Peyer's patch (tissue), 4 donors: ENCODE measurements at places on chromosomes 7 and 10. TPM values are rescaled to one million over a fixed set of nuclear protein-coding genes. Genes with fewer than 3 reads are reported as not detected.
A peak's percentile ranks its signal among the peaks of the same experiment; 100 is the strongest.

DNA sequence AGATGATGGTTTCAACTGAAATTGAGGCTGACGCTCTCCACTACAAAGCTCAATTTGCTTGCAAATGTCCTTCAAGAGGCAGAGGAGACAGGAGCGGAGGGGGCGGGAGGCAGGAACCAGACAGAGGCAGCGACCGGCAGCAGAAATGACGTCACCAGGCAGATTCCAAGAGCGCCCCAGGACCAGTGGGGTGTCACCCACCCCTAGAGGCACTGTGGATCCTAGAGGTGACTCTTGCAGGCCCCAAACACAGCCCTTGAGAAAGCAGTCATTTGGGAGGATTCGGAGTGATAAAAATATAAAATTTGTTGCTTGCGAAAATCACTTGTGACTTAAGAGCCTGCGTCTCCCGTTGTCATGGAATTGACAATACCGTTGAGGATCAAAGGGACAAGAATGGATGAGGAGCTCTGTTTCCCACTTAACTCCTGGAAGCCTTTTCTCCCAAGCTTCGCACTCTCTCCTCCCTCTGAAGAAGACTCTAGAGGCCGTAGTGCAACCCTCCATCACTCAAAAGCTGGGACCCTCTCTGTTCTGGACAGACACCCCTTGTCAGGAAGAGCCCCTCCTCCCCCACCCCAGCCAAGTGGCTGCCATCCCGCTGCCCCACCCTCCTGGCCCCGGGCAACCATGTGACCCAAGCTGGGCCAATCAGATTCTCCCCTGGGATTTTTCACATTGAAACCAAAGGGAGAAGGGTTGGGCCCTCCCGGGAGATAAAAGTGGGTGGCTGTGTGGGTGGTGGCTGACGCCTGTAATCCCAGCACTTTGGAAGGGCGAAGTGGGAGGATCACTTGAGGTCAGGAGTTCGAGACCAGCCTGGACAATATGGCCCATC, 16.3 kb upstream of the SLC29A4 start:
- no peaks in the 10 kb centered on the region for H3K36me3 ChIP-seq
- H3K27me3 ChIP-seq, result no peaks in the 10 kb centered on the region
- H3K4me3 ChIP-seq, result no peak overlapping the region
- H3K27ac ChIP-seq, result no peak overlapping the region

DNA sequence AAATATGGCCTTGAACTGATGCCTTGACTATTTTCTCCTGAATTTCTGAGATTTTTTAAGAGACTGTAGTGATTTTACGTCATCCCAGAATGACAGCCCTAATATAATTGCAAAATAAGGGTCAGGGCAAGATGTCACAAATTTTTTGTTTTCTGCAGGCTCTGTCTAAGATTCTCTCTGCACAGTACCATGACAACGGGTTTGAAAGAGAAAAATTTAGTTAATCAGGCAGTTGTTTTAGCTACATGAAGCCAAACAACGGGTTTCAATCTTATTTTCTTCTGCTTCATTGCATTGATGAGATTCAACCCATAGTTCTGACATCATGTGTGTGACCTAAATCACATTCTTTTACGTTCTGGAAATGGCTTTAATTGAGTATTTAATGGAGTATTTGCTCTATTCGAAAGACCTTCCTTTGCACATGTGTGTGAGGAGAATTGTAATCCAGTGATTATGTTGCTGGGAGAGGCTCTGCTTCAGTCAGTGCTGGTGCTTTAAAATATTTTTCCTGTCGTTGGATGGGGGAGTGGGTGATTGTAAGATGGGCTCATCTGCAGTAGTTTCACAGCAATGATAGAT, 118.0 kb upstream of the RHOBTB1 start:
- H3K27ac ChIP-seq, result no peak overlapping the region
- DNase-seq, result no peak
- H3K4me1 ChIP-seq, result no peaks in the 10 kb centered on the region
- H3K4me3 ChIP-seq, result no peak overlapping the region

- H3K27ac ChIP-seq, result no peak overlapping the region
- no peak for DNase-seq
- H3K4me3 ChIP-seq, result no peak overlapping the region
- H3K4me1 ChIP-seq, result no peaks in the 10 kb centered on the region
Measured at GRCh38 chr10:87058171-87058570, 36.5 kb downstream of the GLUD1 start.

- no peak overlapping the region for H3K4me3 ChIP-seq
- H3K4me1 ChIP-seq, result no peaks in the 10 kb centered on the region
- H3K27me3 ChIP-seq, result no peaks in the 10 kb centered on the region
Measured at GRCh38 chr10:65040796-65041195, 1519.6 kb downstream of the REEP3 start.

GRCh38 chr10:50347394-50347802, 96.1 kb upstream of the ASAH2 start:
- H3K27me3 ChIP-seq, result no peaks in the 10 kb centered on the region
- H3K36me3 ChIP-seq, result no peaks in the 10 kb centered on the region
- no peak for DNase-seq
- no peaks in the 10 kb centered on the region for H3K4me1 ChIP-seq
- H3K4me3 ChIP-seq, result no peak overlapping the region

- DNase-seq, result peak; percentile 49
- no peak overlapping the region for H3K27ac ChIP-seq
- no peak overlapping the region for H3K4me3 ChIP-seq
Measured at GRCh38 chr7:148242294-148242821, 348.2 kb upstream of the C7orf33 start.

- H3K36me3 ChIP-seq, result no peaks in the 10 kb centered on the region
- no peak overlapping the region for H3K27ac ChIP-seq
- DNase-seq, result no peak
- no peaks in the 10 kb centered on the region for H3K27me3 ChIP-seq
- no peak overlapping the region for H3K4me3 ChIP-seq
Measured at GRCh38 chr10:119762035-119762434, 36.2 kb downstream of the INPP5F start.

GRCh38 chr7:71615017-71615416, 483.1 kb downstream of the GALNT17 start:
- no peak for DNase-seq
- H3K4me3 ChIP-seq, result no peak overlapping the region
- H3K27ac ChIP-seq, result no peak overlapping the region
- no peaks in the 10 kb centered on the region for H3K4me1 ChIP-seq

GRCh38 chr7:11775401-11775800, 56.6 kb downstream of the THSD7A start:
- no peak overlapping the region for H3K27ac ChIP-seq
- no peak overlapping the region for H3K4me3 ChIP-seq
- H3K27me3 ChIP-seq, result no peaks in the 10 kb centered on the region
- no peaks in the 10 kb centered on the region for H3K4me1 ChIP-seq
- DNase-seq, result no peak
- no peaks in the 10 kb centered on the region for H3K36me3 ChIP-seq

DNA sequence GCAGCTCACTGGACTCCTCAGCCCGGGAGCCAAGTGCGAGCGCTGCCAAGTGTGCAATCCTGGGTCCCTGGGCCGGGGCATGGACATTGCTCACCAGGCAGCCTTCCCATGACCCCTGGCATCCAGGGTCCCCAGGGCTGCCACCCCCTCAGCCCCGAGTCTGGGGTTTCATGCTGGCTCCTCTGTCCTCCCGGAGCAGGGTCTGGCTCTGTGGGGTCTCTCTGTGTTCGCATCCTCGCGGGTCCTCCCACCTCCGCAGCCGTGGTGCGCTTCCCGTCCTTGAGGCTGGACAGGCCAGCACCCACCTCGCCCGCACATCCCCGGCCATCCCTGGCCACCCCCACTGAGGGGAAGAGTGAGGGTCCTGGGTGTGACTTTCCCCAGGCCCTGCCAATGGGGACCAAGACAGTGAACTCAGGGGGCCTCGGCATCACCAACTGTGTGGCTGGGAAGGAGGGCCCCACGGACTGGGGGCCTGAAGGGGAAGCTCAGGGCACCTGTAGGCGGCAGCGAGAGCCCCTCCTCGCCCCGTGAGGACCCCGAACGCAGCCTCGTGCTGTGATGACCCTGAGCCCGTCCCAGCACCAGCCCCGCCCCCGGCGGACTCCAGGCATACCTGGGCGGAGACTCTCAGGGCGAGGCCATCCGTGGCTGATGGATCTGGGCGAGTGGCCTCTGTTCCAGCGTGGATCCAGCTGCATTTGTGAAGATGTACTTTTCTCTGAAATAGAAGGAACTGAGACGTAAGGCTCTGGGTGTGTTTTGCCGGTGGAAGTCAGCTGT, 50.3 kb upstream of the CFAP46 start:
- H3K4me3 ChIP-seq, result no peak overlapping the region
- H3K4me1 ChIP-seq, result no peaks in the 10 kb centered on the region
- H3K36me3 ChIP-seq, result no peaks in the 10 kb centered on the region
- no peak overlapping the region for H3K27ac ChIP-seq

GRCh38 chr7:128152721-128153120, 88.4 kb upstream of the LEP start:
- H3K36me3 ChIP-seq, result no peaks in the 10 kb centered on the region
- no peak overlapping the region for H3K4me3 ChIP-seq
- no peaks in the 10 kb centered on the region for H3K4me1 ChIP-seq

DNA sequence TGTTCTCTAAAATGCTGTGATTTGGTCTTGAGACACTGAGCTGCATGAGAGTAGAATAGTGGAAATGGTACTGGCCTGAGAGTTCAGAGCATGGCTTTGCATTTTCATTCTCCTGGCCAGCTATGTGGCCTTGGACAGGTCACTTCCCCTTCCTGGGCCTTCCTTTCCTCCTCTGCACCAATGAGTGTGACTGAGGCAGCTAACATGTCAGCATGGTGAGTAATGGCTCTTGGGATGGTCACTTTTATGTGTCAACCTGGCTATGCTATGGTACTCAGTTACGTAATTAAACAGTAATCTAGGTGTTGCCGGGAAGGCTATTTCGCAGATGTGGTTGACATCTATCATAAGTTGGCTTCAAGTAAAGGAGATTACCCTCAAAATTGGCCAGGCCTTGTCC, 109.3 kb downstream of the RTKN2 start:
- DNase-seq, result no peak
- no peaks in the 10 kb centered on the region for H3K4me1 ChIP-seq

DNA sequence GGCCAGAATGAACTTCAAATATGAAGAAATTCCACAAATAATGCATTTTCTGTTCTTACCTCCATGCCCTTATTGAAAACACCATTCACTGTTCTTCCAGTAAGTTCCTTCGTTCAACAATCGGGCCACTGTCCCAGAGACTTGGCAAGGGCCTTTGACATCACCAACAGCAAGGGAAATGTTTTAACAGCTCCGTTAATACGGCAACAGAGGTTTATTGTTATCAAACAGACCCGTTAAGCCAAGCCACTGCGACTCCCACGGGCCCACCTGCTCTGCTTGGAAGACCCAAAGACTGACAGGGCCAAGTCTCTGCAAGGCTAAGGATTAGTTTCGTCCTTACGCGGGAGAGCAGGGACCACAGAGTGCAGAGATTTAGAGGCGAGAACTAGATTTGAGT, 43.4 kb upstream of the LYZL1 start:
- H3K27ac ChIP-seq, result no peak overlapping the region
- H3K4me1 ChIP-seq, result no peaks in the 10 kb centered on the region
- DNase-seq, result no peak
- no peak overlapping the region for H3K4me3 ChIP-seq

DNA sequence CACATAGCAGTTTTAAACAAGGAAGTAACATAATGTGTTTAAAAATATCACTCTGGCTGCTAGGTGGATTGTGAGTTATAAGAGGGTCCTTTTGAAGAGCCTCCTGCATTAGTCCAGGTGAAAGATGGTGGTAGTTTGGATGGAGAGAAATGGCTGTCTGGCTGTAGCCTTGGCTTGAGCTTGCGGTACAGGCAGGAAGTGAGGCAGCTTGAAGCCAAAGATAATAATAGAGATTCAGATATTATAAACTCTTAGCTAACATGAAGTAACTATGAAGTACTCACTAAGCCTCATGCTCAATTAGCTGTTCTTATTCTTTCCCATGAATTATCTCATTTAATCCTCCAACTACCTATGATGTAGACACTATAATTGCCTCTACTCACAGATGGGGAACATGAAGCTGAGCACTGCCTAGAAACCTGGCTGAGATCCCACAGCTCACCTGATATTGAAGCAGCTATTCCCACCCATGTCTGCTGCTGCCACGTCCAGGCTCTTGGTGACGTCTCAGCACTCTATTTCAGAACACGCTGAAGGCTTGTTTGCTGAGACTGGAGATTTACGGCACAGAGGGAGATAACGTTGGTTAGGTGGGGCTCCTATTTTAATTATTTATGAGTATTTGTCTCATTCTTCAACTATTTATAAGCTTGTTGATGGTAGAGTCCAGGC, 10.4 kb downstream of the C10orf120 start:
- H3K4me1 ChIP-seq, result peaks cover 5% of the 10 kb centered on the region
- no peak overlapping the region for H3K27ac ChIP-seq
- no peaks in the 10 kb centered on the region for H3K36me3 ChIP-seq
- H3K4me3 ChIP-seq, result no peak overlapping the region

DNA sequence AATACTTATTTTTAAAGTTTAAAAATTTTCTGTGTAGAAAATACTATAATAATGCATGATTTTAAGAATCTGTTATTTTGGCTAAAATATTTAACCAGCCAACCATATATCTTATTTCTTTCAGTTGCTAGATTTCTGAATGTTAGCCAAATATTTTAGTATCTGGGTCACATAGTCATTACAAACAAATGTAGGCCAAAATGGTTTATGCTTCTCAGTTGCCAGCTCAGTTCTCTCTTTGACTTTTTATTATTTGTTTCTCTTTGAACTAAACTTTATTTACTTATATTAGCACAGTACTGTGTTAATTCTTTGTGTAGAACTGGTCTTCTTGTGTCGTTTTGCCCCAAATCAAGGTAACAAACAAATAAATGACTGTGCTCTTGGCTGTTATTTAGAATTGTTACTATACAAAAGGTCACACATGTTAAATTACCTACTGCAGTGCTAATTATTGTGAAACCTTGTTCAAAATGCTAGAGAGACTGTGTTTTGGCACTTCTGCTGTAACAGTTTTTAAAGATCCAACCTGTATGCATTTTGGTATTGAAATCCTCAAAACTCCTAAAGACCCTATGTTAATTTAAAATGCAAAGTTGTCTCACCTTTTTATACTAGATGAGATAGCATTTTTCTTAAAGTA, 39.8 kb downstream of the ZEB1 start:
- no peaks in the 10 kb centered on the region for H3K36me3 ChIP-seq
- no peaks in the 10 kb centered on the region for H3K4me1 ChIP-seq
- no peak for DNase-seq
- H3K4me3 ChIP-seq, result no peak overlapping the region

- peaks cover 37% of the 10 kb centered on the region for H3K36me3 ChIP-seq
- H3K27ac ChIP-seq, result peak overlapping the region; percentile 83
- no peaks in the 10 kb centered on the region for H3K27me3 ChIP-seq
- peak overlapping the region; percentile 100 for H3K4me3 ChIP-seq
- no peak for DNase-seq
Measured at GRCh38 chr10:73872190-73872710, 2.1 kb downstream of the CAMK2G start.

The TMEM270 gene
- total RNA-seq, result not detected

The OR2A7 gene
- 10.9 TPM for total RNA-seq

The ZC3HAV1L gene
- 10.9 TPM for total RNA-seq

The GPR15LG gene
- total RNA-seq, result 35.4 TPM

The FGFR2 gene
- 18.4 TPM for total RNA-seq

The NXPH1 gene
- not detected for total RNA-seq

The PRKAR2B gene
- total RNA-seq, result 3.0 TPM

The CHST15 gene
- total RNA-seq, result 6.1 TPM
